ENCODE measurements at places on chromosomes 3 and 15.
A peak's percentile ranks its signal among the peaks of the same experiment; 100 is the strongest.

DNA sequence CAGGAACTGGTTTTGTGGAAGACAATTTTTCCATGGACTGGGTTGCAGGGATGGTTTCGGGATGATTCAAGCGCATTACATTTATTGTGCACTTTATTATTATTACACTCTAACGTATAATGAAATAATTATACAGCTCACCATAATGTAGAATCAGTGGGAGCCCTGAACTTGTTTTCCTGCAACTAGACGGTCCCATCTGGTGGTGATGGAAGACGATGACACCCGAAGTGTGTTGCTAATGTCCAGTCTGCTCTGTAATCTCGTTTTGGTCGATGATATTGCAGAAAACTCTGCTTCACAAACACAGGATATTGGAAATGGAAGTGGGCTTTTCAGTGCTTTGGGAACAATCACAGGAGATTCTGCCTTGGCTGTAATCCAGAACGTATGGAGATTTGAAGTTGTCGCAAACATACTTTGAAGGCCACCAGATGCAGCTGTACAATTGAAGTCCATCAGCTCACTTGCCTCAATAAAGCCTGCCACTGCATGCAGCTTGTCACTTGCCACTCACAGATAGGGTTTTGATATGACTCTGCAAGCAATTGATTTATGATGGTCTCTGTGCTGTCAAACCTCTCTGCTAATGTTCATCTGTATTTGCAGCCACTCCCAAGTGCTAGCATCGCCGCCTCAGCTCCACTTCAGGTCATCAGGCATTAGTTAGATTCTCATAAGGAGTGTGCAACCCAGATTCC is 141.7 kb downstream of the TJP1 start:
- no peak for DNase-seq

- DNase-seq: no peak
Measured at GRCh38 chr15:41984622-41985021, 12.3 kb upstream of the EHD4 start.

- DNase-seq: peak; percentile 20
Measured at GRCh38 chr3:169811631-169812331, 889 bp upstream of the LRRIQ4 start.

DNA sequence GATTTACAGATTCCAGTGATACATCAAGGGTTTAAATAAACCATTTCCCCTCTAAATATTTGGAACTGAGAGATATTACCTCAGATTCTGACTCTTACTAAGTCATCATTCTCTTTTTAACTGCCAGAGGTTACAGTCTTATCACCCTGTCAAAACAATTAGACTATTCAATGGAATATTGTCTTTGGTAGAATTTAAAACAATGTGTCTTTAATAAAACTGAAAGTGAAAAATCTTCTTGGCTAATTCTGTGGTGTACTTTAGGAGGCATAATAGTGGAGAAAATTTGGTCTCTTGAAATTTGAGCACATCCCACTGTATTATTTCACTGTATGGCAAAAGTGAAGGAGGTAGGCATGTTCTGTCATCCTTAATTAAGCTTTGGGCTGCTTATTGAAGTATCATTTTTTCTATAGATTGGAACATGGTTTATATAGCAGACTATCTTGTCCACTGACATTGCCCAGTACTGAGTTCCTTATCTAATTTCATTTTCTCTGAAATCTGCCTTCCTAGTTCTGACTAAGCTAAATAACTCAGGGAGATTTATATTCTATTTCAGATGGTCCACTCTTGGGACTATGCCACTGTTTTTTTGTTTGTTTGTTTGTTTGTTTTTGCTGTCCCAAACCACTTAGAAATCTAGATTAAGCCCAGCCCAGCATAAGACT is 48.0 kb upstream of the UTS2B start:
- no peak for DNase-seq

- no peak for DNase-seq
Measured at GRCh38 chr3:5677555-5677954, 490.0 kb downstream of the EDEM1 start.

DNA sequence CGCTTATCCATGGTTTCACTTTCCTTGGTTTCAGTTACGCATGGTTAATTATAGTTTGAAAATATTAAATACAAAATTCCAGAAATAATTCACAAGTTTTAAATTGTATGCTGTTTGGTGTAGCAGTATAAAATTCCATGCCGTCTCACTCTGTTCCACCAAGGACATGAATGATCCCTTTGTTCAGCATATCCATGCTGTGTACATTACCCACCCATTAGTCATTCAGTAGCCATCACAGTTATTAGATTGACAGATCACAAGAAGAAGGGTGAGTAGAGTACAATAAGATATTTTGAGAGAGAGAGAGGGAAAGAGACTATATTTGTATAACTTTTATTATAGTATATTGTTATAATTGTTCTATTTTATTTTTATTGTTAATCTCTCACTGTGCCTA is 535.5 kb downstream of the SQOR start:
- DNase-seq: no peak

- DNase-seq: no peak
Measured at GRCh38 chr15:43748376-43748775, 2.1 kb downstream of the PDIA3 start.

- DNase-seq: no peak
Measured at GRCh38 chr15:53323191-53323590, 436.3 kb downstream of the WDR72 start.

DNA sequence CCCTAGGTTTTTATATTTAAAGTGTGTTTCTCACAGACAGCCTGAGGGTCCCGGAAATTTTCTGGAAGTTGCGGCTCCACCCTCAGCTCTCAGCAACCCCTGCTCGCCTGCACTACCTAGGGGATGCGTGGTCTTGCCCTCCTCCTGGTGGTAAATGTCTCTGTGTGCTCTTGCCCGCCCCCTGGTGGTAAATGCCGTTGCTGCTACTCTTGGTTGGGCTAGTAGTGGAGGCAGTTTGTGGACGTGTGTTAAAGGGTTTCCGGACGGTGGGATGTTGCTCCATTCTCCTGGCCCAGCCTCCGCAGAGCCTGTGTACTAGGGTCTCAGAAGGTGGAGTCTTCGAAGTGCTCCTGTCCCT is 27.4 kb downstream of the STOML1 start:
- peak; percentile 86 for DNase-seq

DNA sequence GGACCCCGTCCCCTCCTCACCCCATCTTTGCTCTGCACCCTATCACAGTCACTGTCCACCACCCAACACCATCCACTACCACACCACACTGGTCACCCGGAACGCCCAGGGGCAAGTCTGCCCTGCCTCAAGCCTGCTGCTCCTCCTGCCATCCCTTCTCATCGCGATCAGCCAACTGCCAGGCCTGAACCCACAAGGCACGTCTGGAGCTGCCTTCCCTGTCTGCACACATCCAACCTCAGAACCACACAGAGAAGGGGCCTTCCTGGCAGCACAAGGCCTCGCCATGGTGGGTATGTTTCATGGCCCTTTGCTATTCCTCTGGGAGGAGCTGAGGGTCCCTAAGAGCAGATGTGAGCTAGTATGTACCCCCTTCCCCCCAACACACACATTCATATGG is 3.4 kb upstream of the DUSP7 start:
- DNase-seq: no peak

GRCh38 chr15:97082830-97083229 is 752.3 kb downstream of the NR2F2 start:
- DNase-seq: no peak

DNA sequence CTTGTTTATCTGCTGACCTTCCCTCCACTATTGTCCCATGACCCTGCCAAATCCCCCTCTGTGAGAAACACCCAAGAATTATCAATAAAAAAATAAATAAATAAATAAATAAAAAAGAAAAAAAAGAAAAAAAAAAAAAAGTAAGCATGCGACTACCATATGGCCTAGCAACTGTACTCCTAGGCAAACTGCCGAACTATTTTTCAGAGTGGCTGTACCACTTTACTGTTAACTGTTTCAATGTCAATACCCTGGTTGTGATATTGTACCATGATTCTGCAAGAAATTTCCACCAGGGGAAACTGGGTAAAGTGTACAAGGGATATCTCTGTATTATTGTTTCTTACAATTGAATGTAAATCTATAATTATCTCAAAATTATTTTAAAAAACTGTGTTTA is 41.3 kb upstream of the MAP4 start:
- no peak for DNase-seq

- no peak for DNase-seq
Measured at GRCh38 chr3:74606996-74607395, 7.5 kb downstream of the CNTN3 start.

- no peak for DNase-seq
Measured at GRCh38 chr3:144364737-144365136, 393.1 kb downstream of the DIPK2A start.

DNA sequence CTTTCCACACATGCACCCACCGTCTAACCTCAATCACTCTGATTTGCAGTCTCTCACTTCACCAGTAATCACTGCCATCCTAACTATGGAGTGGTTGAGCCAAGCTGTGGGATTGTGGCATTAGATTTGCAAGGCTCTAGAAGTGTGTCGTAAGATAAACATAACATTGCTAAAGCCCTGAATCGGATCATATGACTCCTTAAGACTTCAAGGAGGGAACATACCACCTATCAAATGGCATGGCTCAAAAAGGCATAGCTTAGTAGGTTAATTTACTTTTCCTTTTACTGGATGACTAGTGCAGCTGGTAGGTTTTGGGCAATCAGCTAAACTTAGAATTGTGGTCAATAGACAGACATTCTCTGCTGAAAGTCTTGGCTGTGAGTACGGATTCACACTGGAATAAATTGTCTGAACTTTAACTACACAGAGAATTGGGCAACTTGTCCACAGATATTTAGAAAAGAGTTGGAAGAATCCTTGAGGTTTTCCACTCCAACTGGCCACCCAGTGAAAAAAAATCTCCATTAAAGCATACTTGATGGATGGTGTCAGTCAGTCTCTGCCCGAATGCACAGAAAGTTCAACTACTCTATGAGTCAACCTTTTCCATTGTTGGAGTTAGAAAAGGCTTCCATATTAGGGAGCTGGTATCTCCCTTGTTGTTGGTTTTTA is 476.7 kb upstream of the CBLB start:
- DNase-seq: no peak

All from NCI-H526 (cell line).